CD4-positive, alpha-beta T cell treated with Interleukin-10 for 1 hour (primary cell): ENCODE measurements at places on chromosomes 16 and 17.
A peak's percentile ranks its signal among the peaks of the same experiment; 100 is the strongest.

GRCh38 chr16:27751233-27751632 is 201.3 kb downstream of the KATNIP start:
- no peak for DNase-seq

GRCh38 chr16:53152329-53152728 is 97.5 kb downstream of the CHD9 start:
- DNase-seq, result no peak

DNA sequence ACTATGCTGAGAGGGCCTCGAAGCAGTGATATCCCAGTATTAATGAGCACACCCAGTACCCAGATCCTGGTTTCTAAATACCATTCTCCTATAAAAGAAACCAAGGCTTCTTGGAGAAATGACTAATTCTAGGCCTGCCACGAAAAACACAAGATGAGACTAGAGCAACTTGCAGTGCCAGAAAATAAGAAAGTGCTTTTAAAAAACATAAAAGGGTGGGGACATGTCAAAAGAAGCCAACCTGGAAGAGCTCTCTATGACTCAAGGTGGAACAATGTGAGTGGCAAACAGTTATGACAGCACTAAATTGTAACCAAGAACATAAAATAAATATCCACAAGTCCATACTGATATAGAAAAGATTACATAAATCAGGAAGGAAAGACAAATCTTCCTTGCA is 153.2 kb upstream of the KCNJ18 start:
- no peak for DNase-seq

GRCh38 chr17:73604476-73604875 is 39.8 kb downstream of the SDK2 start:
- no peak for DNase-seq

- DNase-seq, result no peak
These were observed 430.7 kb downstream of the HS3ST3B1 start for GRCh38 chr17:14731591-14731990.

- DNase-seq, result no peak
These were observed 31.8 kb downstream of the TOX3 start for GRCh38 chr16:52515068-52515671.

- DNase-seq, result no peak
These were observed 507.8 kb upstream of the EEF2KMT start for GRCh38 chr16:5605404-5605803.

- peak; percentile 51 for DNase-seq
These were observed 27.4 kb upstream of the SLC38A10 start for GRCh38 chr17:81322271-81323082.

GRCh38 chr16:27366687-27367460 is 35.1 kb upstream of the IL21R start:
- no peak for DNase-seq

DNA sequence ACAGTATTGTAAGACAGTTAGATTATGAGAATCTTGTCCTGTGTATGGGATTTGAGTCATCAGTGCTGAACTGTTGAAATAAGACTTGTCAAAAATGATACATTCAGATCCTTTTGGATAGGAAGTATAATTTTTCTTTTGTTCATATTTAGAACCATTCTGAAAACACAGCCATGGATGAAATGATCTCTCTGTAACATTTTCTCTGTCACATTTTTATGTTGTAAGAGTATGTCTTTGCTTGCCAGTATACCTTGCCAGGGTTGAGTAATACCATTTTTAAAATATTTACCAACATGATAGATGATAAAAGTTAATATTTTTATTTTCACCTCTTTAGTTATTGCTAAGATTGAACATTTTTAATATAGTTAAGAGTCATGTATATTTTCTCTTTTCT is 45.0 kb downstream of the NSRP1 start:
- DNase-seq, result no peak

DNA sequence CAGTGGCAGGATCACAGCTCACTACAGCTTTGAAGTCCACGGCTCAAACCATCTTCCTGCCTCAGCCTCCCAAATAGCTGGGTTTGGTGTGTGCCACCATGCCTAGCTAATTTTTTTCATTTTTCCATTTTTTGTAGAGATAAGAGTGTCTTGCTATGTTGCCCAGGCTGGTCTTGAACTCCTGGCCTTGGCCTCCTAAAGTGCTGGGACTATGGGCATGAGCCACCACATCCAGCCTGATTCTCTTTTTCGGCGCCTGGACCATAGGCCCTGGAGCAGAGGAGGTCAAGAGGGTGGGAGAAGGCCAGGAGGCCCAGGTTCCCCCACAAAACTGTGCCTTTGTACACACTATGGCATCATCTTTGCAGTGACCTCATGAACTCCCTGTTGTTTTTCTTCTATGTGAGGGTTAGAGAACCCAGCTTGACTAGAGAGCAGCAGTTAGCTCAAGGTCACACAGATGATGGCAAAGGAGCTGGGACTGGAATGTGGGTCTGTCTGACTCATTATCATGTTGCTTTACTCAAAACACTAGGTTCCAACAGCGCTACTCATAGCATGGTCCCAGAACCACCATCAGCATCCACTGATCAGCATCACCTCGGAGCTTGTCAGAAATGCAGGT is 16.3 kb downstream of the SCN4A start:
- DNase-seq, result no peak

DNA sequence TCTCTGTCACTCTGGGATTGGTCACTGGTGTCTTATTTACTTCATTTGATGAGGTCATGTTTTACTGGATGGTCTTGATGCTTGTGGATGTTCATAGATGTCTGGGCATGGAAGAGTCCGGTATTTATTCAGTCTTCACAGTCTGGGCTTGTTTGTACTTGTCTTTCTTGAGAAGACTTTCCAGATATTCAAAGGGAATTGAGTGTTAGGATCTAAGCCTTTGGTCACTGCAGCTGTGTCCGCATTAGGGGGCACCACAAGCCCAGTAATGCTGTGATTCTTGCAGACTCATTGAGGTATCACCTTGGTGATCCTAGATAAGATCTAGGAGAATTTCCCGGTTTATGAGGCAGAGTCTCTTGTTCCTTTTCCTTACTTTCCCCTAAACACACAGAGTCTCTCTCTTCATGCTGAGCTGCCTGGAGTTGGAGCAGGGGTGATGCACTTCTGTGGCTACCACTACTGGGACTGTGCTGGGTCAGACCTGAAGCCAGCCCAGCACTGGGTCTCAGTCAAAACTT is 214.7 kb downstream of the SPECC1 start:
- no peak for DNase-seq

DNA sequence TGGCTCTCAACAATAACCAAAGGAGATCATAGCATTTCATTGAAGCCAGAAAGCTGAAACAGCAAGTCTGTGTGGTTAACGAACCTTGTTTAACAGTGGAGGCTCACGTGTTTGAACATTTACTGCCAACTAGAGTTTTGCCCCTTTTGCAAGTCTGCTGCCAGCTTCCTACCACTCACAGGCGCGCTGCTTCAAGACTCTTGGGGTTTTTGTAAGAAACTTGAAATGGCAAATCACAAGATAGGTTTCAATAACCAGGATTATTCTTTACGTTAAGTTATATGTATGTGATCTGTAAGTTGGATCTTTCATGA is 1.2 kb downstream of the SNTB2 start:
- peak; percentile 45 for DNase-seq

DNA sequence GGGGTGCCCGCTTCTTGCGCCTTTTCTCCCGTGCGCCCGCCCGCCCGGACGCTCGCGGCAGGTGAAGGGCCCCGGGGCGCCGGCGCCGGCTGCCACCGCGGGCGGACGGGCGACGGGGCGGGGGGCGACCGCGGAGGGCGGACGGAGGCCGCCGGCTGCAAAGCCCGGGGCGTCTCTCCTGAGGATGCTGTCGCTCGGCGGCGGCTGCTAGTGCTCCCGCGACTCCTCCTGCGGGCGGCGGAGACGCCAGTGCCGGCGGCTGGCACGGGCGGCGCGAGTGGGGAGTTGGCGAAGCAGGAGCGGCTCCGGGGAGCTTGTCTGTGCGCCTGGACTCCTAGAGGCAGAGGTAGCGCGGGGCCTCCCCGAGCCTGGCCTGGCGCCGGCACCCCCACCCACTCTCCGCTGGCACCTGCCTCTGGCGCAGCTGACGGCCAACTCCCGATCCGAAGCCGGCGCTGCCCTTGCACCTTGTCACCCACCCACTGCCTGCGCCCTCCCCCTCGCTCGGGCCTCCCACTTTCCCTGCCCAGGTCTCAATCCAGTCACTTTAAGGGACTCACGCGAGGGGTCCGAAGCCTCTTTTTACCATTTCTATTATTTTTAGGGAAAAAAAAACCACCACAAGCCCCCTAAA is at the start of gene FAM20A:
Gene FAM20A (minus strand): TSS at position 437 of the 634 bp plus-strand sequence. CDS start 701 bp downstream, outside the sequence.
- no peak for DNase-seq

DNA sequence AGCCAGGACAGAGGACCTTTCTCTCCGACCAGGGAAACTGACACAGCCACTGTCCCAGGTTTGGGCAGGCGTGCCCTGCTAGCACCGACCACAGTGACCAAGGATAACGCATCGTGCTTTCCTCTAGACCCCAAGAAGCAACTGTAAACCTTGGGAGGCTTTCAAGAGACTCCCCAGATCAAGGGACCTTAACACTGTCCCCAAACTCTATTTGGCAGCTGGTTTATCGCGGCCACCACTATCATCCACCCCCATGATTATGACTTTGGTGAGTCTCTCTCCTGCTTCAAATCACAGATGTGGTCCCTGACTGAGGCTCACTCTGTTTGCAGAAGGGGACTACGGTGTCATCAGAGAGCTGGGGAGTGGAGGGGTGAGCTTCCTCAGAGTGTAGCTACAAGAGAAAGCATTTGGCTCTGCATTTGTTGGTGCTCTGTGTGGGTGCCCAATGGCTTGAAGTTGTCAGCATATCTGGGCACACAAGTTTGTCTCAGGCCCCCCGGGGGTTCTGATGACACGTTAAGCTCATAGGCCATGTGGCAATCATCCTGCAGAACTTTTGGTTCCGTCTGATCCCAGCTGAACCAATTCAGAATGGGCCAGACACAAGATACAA is 408.0 kb downstream of the SLC39A11 start:
- no peak for DNase-seq

- peak; percentile 87 for DNase-seq
These were observed 550 bp upstream of the RNF213 start for GRCh38 chr17:80260069-80260535.

DNA sequence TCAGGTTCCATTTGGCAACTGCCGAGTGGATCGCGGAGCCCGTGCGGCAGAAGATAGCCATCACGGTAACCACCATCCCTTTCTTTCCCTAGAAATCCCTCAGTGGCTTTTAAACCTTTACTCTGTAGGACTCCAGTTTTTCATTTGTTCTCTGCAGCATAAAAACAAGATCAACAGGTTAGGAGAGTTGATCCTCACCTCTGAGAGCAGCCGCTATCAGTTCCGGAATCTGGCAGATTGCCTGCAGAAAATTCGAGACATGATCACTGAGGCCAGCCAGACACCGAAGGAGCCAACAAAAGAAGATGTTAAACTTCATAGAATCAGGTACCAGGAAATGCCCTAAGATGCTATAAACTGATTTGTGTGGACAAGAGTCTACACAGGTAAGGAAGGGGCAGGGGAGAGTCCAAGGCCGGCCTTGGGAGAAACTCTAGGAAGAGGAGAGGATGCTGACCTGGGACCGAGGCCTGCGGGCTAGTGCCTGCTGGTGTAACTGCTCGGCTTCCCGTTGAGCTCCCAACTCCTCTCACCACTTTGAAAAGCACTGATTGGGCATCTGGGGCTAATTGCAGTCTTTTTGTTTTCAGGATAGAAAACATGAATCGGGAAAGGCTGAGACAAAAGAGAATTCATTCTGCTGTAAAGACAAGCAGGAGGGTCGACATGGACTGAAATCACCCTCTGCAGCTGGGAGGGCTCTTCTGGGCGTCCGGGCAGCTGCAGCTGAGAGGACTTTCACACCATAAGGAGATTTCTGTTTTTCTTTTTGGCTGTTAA is 8.1 kb downstream of the MRPL58 start:
- DNase-seq, result no peak
